CD4-positive, alpha-beta T cell treated with Interleukin-6 at 100 ng/mL for 8 hours (primary cell): ENCODE measurements at places on chromosomes 13 and 19.

DNA sequence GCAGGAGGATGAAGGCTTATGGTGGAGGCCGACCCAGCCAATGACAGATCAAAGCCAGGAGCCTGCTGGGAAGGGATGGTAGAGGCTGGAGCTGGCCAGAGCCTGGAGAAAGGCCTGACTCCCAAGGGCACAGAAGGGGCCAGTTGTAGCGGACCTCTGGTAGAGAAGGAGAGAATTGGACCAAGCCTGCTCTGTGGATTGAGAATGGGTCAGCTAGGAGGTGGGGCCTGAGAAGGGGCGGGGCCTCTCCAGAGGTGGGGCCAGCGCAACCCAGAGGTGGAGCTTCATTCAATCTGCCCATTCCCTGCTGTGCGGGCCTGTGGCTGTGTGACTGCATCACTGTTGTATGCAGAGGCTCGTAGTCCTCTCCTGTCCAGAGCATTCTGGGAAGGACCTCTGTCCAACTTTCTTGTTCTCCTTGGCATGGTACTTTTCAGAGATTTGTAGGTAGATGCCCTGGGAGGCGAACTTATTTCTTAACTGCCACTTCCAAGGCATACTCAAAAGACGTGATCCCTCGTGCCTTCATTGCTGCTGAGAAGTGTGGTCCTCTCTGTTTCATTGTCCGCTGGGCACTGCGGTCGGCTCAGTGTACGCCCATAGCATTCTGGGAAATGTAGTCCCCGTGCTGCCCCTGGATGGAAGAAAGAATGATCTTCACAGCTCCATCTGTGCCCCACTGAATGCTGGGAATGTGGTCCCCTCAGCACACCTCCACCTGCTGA, 6.7 kb downstream of the GRIN2D start:
- DNase-seq: no peak

DNA sequence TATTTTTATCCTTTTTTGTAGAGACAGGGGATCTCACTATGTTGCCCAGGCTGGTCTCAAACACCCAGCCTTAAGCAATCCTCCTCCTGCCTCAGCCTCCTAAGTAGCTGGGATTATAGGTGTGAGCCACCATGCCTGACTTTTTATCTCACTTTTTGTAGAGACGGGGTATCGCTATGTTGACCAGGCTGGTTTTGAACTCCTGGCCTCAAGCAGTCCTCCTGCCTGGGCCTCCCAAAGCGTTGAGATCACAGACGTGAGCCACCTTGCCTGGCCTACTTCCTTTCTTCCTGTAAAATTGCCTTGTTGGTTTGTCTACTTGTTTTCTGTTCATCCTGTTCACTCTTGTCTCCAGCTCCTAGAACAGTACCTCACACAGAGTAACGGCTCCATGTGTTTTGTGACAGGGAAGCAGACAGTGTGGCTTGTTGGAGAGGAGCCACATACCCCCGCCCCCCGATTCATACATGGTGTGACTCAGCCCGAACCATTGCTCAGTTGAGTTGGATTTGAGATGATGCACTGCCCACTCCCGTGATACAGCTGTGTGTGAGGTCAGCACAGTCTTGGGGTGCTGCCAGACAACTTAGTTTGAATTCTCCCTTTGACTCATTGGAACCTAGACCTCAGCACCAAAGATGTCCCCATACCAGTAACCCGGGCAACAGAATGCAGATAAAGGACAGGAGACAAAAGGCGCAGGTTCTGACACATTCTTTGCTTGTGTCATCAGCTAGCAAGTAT, 34.2 kb downstream of the GPR42 start:
- no peak for DNase-seq

DNA sequence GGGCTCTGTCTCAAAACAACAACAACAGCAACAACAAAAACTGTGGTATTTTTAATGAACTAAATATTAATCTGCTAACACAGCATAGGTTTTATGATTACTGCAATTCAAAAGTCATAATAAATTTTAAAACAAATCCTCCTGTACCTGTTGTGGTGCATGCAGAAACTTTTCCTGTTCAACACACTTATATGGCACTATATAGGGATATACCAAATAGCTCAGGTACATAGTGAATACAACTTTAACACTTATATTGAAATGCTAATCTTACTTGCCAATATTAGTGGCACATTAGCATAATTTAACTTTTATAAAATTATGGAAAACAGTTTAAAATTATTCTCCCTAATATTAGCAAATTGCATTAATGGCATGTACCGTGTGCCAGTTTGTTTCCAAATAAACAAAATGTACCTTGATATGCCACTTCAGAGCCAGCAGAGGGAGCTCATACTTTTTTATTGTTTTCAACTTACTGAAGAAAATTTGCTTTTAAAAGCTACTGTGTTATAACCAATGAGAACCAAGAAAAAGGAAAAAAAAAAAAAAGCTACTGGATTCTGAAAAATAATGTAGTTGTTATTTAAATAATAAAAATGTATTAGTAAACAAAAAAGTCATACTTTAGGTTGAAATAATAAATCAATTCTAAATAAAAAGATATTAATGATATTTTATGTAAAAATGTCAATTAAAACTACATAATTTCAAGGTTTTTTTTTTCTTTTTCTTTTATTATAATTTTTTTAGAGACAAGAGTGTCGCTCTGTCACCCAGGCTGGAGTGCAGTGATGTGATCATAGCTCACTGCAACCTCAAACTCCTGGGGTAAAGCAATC, 18.0 kb upstream of the RBM26 start:
- peak; percentile 40 for DNase-seq

DNA sequence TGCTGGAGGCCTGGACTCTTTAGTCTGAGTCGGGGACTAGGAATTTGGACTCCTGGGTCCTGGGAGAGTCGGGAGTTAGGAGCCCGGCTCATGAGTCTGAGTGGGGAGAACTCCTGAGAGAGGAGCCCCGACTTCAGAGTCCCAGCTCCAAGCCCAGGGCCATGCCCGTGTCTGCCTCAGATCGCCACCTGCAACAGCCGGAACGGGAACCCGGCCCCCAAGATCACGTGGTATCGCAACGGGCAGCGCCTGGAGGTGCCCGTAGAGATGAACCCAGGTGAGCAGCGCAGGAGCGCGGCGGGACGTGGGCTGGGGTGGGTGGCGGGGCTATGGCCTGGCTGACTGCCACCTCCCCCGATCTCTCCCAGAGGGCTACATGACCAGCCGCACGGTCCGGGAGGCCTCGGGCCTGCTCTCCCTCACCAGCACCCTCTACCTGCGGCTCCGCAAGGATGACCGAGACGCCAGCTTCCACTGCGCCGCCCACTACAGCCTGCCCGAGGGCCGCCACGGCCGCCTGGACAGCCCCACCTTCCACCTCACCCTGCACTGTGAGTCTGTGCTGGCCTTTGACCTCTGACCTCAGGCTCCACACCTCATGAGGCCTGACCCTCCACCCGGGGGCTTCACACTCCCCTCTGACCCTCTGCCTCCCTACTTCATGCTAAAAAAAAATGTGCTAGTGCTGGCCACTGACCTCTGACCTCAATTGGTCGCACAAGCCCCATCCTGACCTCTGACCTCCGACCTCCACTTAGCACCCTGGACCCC, 4.4 kb downstream of the BCAM start:
- no peak for DNase-seq

DNA sequence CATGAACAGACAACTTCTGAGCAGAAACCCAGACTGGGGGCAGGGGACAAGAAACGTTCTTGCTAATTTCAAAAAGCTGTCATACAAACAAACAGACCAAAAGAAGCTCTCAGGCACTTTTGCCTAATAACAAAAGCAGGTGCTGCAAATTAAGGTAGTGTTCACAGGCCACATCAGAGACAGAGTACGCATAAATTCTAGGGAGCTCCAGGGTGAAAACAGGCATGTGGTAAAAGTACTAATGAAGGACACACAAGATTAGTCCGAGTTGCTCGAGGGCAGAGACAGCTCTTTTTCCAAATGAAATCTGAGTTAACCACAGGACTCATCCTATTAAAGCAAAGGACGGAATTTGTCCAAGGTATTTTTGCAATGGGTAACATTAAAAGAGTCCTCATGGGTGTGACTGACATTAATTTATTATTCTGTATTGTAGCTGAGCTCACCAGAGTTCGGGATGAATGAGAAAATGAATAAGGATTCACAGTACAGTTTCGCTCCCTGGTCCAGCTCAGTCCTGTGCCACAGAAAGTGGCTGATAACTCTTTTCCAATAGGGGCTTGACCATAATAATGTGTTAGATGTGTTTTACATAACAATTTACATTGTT, 197.3 kb downstream of the LHFPL6 start:
- DNase-seq: no peak

DNA sequence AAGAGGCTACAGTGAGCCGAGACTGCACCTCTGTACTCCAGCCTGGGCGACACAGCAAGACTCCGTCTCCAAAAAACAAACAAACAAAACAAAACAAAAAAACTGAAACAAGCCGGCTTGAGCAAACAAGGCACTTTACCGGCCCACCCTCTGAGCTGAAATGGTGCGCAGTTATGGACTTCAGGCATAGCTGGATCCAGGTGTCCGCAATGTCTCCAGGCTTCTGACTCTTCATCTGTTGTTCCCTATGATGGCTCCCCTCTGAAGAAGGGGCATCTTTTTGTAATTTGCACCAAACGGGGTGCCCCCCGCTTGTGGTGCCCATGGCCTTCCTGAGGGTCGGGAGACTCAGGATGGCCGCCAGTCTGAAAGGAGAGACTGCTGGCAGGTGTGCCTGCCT, 6.2 kb downstream of the C2CD4C start:
- DNase-seq: no peak

DNA sequence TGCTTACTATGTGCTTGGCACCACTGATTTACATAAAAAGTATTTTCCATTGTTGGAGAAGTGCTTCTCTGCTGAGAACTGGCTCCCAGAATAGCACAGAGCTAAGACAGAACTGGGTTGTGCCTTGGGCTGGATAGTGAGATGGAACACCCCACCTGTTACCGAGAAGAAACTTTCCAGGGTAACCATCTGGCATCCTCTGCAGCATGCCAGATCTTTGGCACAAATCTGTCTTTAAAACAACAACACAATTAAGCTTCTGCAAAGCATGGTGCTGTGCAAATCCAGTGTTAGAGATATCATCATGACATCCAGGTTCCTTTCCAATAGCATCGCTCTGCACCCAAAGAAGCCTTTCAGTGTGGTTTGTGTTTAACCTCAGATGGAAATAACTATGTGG, 202.5 kb upstream of the RFC3 start:
- DNase-seq: no peak

GRCh38 chr13:73403355-73404120, 344.7 kb downstream of the KLF5 start:
- DNase-seq: no peak

DNA sequence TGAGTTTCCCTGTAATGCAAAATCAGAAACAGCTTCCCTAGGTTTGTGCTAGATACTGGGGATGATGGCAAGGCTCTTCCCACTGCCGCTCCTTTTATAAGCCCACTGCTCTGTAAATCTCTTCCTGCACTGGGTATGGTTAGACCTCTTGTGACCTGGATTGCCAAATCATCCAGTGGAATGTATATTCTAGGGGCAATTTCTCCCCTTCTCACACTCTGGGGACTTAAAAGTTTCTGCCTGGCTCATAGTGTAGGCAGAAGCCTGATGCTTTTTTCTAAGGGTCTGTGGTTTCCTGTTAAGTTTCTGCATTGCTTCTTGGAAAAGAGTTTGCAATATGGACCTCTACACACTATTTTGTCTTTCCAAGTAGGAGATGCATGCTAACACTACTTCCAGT, 1582.0 kb upstream of the PCDH20 start:
- no peak for DNase-seq

DNA sequence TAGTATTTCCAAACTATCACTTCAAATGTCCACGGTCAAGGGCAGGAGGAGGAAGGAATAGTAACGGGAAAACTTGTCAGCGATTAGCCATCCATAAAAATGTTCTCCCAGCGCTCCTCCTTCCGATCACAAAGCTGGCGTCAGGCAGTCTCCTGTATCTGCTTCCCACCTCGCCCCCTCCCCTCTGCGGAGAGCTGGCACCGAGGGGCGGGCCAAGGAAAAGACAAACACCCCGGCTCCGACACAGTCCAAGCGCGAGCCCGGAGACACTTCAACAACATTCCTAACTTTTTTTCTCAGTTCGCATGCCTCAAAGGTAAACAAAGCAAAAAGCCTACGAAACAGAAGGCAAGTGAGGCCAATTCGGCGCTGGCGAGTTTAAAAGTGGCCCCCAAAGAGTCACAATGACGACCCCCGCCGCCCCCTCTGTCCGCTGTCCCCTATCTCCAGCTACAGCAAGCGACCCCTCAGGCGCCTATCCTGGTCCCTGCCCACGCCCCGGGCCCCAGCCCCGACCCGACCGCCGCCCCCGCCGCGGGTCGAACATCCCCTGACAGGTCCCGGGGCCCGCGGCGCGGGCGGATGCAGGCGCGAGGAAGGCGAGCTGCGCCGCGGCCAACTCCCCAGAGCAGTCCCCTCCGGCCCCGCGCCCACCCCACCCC, 736 bp downstream of the SMAD9 start:
- DNase-seq: no peak

DNA sequence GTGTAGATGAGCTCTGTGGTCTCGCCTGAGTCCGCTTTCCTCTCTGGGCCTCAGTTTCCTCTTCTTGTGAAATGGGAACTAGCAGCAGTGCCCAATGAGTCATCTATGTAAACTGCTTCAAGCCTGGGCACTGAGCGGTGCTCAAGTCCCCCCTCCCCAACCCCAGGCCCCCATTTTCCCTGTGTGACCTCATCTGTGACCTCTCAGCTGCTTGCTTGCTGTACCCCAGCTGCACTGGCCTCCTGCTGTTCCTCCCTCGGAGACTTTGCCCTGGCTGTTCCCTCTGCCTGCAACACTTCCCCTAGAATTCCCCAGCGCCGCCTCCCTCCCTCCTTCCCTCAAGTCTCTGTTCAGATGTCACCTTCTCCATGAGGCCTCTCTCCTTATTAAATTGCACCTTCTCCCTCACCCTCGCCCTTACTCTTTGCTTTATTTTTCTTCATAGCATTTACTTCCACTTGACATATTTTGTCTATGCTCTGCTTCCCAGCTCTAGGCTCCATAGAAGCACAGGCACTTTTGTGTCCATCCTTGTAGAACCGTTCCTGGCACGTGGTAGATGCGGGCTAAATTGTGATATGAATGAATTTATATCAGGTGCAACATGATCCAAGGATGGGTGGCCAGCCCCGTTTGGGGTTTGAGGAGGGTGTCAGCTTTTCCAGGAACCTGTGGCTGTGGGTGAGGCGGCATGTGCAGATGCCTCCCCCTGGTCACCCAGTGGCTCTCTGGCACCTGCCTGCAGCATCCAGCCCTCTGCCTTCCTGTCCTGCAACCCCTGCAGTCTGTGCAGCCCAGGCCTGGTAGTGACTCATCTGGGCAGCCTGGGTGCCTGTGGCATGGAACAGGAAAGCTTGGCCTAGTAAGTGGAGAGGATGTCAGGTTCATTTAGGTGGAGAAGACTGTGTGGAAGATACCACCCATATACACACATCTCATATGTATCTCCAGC, 26.3 kb downstream of the SIPA1L3 start:
- no peak for DNase-seq
